Right kidney (tissue), 9 donors: ENCODE measurements at places on chromosomes 1 and 21.
A peak's percentile ranks its signal among the peaks of the same experiment; 100 is the strongest.

DNA sequence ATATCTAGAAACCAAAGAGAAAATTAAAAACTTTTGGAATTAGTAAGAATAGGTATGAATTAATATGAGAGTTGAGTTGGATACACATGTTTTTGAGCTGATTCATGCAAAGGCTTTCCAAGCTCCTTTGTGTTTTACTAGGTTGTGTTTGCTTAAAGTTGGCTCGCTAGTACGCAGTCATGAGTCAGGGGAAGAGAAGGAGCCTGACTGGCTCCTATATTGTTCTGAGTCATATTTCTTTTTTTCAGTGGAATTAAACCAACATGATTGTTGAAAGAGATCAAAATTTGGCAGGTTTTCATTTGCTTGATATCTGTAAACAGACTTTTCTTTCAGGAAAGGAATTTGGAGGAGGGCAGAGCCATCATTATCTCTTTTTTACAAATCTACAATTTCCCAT lies 66.7 kb downstream of the MAGI3 start:
- DNase-seq: no peak

GRCh38 chr1:165917166-165917565 lies 89.8 kb downstream of the UCK2 start:
- no peak for DNase-seq

GRCh38 chr1:155910621-155911121 lies 478 bp downstream of the RIT1 start:
- peak; percentile 71 for DNase-seq

DNA sequence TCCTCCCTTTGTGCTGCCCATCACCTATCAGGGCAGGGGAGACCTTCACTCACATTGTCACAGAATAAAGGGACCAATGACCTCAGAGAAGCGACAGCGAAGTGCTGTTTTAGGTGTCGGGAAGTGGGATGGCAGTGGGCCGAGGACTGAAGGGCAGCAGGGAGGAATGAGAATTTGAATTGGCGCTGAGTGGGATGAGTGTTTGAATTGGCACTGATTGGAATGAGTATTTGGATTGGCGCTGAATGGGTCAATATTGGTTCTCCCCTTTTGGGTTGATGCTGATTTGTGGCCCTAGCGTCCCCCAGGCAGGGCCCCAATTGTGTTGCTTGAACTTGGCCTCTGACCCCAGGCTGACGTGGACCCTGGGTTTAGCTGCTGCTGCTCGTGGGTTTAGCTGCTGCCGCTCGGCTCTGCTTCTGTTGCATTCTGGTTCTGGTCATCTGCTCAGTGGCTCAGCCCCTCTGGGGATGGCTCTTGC lies 12.4 kb upstream of the UMODL1 start:
- DNase-seq: no peak

DNA sequence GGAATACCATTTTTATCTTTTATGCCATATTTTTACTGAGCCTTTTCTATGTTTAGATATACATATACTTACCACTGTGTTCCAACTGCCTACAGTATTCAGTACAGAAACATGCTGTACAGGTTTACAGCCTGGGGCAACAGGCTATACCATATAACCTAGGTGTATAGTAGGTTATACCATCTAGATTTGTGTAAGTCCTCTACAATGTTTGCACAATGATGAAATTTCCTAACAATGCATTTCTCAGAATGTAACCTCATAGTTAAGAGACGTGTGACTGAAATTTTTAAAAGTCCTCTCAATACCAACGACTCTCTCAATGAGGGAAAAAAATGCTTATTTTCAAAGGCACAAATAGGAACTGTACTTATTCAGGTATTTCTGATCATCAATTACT lies 21.7 kb downstream of the INTS7 start:
- DNase-seq: no peak
